Pulmonary artery endothelial cell (primary cell): ENCODE measurements at places on chromosomes 4 and X.
A peak's percentile ranks its signal among the peaks of the same experiment; 100 is the strongest.

DNA sequence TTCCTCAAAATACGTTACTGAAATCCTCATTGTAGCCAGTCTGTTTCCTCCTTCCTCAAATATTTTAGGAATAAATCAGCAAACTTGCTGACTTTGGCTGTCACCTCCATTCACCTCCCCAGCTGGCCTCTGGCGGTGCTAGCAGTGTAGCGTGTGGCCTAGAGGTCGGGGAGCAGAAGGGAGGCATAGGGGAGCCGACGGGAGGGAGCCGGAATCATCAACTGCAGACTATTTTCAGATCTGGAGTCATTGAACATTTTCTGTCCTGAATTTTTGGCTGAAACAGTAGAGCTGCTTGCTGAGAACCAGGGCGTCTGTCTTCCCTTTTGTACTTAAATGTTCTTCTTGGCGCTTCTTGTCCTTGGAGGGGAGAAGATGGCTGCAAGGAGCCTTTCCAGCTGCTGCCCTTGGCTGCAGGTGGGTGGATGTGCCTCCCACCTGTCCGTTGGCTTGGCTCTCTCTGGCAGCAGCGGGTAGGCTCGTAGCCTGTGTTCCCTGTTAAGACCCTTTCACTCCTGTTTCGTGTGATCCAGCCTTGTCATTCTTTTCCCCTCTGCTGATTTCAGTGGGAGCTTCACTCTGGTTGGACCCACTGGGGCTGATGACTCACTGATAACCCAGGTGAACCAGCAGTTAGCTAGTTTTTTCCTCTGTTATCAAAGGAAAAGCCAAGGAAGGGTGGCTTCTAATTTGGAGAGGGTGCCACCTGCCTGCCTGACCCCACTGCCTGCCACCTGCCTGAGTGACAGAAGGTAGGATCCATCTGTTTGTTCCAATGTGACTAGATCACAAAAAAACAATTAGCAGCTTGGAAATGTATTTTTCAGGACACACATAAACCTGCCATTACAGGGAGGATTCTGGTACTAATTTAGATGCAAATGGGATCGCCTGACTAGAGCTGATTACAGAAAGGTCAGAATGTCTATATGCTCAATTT, 135.9 kb downstream of the GATB start:
- DNase-seq = no peak

- no peak for DNase-seq
Observed at GRCh38 chr4:26051240-26051639, 137.2 kb downstream of the SMIM20 start.

DNA sequence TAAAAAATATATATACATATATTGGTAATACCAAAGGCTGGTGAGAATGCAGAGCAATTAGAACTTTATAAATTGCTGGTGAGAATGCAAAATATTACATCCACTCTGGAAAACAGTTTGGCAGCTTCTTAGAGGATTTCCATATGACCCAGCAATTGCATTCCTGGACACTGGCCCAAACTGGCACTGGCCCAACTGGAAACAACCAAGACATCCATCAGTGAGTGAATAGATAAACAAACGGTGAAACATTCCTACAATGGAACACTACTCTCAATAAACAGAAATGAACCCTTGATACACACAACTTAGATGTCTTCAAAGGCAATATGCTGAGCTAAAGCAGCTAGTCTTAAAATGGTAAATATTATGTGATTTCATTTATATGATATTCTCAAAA, 524.2 kb downstream of the IQCM start:
- DNase-seq = peak; percentile 1

GRCh38 chrX:53746718-53747117, 60.2 kb upstream of the HUWE1 start:
- no peak for DNase-seq

DNA sequence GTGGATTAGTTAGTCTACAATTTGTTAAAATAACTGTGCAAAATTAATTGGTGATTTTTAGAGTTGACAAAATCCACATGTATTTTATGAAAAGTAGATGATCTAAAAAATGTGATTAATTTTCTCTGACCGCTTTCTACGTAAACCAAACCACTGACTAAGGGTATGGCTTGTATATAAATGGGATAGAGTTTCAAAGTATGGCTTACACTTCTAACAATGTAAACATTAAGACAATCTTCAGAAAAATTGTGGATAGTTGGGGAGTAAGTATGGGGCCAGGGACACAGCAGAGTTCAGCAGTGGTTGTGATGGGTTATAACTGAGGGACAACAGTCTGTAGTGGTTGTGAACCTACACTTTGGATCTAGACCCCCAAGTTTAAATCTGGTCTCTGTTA, 39.8 kb downstream of the GABRA4 start:
- no peak for DNase-seq

DNA sequence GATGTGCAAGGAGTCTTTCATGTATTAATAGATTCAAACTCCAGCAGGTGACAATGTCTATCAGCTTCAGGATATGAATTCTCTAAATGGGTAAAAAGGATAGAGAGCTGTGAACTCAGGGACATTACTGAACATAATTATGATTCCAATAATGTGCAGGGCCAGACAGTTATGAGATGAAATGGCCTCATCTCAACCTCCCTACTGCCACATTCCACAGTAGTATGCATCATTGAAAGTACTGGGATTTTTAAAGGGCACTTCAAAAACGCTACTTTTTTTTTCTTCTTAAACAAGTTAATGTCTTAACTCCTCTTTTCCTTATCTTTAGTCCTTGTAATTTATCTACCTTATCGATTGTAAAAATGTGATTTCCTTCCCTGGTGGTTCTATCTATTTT, 202.0 kb downstream of the APBB2 start:
- no peak for DNase-seq

DNA sequence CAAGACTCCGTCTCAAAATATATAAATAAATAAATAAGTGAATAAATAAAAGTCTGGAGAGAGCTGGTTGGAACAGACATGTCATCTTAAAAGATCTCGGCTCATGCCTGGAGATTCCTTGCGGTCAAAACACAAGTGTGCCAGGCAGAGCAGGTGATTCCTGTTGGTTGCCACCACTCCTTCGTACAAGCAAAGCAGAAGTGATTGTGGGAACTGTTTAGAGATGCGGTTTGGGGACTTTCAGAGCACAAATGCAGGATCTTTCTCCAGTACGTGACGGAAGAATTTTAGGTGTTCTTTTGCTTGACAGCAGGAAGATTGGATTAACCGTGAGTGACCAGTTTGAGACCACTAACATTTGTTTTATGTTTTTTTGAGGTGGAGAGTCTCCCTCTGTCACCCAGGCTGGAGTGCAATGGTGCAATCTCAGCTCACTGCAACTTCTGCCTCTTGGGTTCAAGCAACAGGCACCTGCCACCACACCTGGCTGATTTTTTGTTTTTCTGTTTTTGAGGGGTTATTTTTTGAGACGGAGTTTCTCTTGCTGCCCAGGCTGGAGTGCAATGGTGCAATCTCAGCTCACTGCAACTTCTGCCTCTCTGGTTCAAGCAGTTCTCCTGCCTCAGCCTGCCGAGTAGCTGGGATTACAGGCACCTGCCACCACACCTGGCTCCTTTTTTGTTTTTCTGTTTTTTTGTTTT, 2.8 kb upstream of the CRLF2 start:
- no peak for DNase-seq

- no peak for DNase-seq
Observed at GRCh38 chr4:125359960-125360634, 45.3 kb downstream of the FAT4 start.

DNA sequence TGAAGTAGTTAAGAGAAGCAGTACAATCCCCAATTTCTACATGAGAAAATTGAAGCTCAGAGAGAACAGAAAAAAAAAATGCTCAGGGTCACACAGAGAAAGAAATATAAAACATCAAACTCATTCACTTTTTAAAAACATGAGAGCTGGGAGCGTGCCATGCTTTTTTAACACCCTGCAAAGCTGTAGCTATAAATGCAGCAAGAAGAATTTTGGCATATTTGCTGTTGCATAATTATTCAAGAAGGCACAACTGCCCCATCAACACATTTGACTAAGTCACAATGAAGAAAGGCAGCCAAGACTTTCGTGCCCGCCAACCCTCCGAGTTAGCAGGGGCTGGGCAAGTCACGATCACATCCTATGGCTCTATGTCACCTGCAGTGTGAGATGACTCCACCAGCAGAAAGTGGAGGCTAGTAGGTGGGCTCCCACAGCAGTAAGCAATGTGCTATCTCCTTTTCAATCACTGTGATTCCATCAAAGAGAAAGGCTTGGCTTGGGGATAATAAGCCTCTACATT, 214.8 kb downstream of the DHX15 start:
- no peak for DNase-seq

- no peak for DNase-seq
Observed at GRCh38 chr4:31768756-31769155, 1048.6 kb downstream of the PCDH7 start.

DNA sequence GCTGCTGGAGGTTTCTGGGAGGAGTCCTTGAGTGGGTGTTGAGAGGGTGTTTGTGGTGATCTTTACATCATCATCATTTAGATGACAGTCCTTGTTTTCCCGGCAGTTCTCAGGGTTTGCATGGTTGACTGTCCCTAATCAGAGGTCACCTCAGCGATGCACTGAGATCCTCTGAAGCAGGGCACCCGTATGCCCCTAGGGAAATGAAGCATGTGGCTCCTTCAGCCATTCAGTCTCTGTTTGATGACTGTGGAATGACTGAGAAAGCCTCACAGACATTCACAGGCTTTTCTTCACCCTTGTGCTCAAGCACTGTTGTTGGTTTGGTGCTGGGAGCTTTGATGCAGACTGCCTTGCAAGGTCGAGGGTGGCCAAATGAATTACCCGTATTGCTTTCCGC, 474.7 kb downstream of the SPRY1 start:
- DNase-seq = no peak

- DNase-seq = no peak
Observed at GRCh38 chrX:107619885-107620322, 8.4 kb upstream of the PRPS1 start.
